ENCODE measurements at places on chromosomes 5 and 9.

DNA sequence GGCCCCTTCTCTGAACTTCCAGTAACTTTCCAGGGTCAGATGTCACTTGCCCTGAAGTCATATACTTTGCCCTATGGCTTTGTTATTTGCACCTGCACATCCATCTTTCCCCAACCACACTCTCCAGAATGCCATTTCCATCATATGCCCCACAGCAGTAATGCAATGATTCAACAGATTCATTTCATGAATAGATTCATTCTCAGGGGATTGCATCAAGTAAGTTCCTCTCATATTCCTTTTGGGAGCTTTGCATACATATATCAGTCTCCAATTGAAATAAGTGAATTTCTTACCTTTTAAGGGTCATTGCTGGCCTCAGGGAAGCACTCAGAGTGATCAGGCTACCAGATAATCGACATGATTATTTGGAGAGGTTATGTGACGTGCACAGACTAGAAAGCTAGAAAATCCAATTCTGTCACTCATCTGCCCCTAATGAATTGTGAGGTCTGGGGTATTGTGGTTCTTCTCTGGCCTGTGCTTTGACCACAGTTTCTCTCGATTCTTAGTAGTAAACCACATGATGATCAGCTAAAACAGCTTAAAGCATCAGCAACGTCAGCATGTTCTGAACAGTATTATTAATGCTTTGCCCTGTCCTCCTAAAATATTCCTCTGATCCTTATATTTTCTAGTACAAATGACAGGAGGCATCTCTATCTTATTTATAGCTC is 179.9 kb downstream of the ATPSCKMT start:
- no peak for DNase-seq

DNA sequence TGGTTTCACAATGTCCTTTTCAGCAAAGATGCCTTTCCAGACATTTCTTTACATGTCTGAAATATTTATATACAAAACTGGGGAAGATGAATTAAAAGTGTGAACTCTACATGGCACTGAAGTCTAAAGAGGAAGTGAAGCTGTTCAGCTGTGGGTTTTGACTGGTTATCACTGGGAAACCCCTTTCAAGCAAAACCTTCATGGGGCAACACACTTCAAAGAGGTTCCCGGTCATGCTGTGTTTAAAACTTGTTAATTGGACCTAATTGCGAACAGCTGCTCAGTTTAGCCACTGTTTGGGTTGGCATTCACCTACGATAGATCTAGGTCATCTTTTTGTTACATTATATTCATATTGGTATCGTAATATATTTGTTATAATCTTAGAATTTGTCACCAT is 20.0 kb upstream of the GDNF start:
- no peak for DNase-seq

DNA sequence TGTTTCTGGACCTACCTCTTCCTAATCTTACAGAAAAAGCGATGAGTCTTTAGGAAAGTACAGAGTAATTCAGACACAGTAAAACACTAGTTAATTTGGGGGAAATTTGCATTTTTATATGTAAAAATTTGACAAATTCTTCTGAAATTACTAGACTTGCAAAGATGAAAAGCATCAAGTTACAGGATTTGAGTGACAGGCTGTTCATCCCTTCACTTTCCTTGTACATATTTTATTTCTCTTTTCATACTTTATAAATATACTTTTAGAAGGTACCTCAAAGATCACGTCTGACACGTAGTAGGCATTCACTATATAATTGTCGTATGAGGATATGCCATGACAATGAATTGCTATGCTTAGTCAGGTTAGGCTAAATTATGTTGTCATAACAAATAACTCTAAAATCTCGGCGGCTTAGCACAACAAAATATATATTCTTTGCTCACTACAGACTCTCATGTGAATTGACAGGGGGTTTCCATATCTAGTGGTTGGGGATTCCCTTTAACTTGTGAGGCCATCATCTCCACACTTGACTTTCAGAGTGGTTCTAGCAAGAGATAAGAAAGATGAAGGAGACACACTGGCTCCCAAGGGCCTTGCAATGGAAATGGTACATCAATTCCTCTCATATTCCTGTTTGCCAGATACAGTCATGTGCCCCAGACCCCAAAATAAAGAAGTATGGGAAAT is 154.1 kb upstream of the TUT7 start:
- DNase-seq, result no peak

DNA sequence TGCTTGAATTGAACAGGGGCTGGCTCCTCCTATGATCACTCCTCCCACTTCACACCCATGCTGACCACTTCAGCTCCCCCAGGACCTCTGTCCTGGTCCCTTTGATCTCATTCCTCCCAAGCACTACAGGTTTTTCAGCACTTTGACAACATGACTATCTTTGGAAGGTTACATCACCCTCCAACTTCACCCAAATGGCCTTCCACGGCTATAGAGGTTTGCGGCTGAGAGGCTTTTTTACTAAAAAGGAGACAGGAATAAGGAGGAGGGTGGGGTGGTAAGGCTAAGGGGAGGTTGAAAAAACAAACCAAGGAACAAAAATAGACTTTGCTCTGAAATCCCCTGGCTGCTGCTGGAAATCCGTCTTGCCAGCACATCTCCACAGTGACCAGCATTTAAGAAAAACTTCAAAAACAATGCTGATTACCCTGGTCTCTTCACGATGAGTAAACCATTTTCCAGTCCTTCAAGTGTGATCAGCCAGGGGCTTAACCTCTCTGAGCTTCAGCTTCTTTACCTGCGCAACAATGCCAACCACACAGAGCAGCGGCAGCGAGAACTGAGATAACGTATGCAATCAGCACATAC is 102.7 kb downstream of the DPYSL3 start:
- DNase-seq, result no peak

GRCh38 chr5:39302472-39302871 is 61.8 kb downstream of the C9 start:
- DNase-seq, result no peak

- DNase-seq, result no peak
These were observed 16.6 kb upstream of the TGFBI start for GRCh38 chr5:136012041-136012804.

- no peak for DNase-seq
These were observed 3.3 kb downstream of the SLC46A2 start for GRCh38 chr9:112887381-112887780.

DNA sequence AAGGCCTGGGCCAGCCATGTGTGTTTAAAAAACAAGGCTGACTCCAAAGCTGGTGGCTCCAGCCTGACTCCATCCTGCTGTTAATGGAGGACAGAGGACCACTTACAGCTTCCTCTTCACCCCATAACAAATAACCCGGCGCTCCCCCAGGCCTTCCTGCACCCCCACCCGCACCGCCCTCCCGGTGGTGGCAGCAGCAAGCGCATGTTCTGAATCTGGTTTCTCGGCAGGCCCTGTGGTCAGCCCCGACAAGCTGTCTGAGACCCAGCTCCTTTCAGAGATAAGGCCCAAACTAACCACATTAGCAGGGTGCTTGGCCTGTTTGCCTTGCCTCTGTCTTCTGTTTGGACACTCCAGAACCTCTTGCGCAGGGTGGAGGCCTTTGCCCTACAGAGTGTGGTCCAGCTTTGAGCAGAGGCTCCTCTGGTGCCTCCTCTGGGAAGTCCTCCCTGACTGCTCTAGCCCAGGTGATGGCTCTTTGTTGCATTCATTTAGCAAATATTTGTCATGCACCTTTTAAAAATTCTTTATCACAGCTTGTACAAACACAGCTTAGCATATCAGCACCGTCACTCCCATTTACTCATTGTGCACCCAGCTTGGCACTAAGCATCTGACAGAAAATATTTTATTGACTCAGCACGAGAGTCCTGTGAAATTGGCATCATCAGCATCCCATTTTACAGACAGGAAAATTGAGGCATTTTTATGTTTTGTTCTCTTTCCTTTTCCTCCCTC is 78.4 kb downstream of the NDFIP1 start:
- DNase-seq, result no peak

DNA sequence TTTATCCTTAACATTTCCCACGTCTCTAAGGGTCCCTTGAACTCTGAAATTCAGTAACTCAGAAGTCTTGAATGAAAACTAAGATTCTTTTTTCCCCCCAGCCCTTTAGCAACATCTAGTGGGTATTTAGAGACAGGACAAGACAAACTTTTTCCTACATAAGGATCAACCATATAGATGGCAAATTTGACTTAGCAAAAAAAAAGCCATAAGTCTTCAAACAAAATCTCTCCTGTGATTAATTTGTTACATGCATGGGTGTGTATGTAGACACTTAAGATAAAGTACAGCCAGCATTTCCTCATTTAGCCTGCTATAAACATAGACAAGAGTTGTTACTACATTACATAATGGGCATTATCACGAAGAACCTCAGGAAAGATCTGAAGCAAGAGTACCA is 29.1 kb upstream of the ANKRD31 start:
- DNase-seq, result no peak

- no peak for DNase-seq
These were observed 8.4 kb downstream of the NR2F1 start for GRCh38 chr5:93591323-93591945.

GRCh38 chr9:138101444-138102234 is 224.1 kb downstream of the CACNA1B start:
- peak; percentile 9 for DNase-seq

DNA sequence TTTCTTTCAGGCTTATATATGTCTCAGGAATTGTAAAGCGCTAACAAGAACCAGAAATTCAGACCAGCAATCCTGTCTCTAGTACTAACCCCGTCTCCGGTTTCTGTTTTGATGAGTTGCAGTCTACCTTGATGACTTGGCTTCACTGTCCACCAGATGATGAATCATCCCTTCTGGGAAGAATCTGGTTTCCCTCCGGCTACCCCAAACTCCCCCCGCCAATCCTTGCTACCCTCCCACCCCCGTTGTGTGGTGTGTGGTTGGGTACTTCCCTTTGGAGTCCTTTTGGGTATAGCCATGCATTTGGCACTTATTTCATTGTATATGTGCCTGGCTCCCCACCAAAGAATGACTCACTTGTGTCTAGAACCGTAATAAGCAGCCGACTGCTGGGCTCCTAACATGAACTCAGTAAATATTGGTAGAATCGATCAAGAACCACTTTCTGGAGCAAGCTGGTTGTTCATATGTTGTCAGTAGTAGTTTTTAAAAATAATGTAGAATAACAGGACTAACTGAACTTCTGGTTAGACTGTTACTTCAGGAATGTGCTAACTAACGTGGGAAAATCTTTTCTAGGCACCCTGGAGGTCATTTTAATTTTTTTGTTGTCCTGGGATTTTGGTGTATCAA is 8.3 kb upstream of the TGFBI start:
- DNase-seq, result no peak

DNA sequence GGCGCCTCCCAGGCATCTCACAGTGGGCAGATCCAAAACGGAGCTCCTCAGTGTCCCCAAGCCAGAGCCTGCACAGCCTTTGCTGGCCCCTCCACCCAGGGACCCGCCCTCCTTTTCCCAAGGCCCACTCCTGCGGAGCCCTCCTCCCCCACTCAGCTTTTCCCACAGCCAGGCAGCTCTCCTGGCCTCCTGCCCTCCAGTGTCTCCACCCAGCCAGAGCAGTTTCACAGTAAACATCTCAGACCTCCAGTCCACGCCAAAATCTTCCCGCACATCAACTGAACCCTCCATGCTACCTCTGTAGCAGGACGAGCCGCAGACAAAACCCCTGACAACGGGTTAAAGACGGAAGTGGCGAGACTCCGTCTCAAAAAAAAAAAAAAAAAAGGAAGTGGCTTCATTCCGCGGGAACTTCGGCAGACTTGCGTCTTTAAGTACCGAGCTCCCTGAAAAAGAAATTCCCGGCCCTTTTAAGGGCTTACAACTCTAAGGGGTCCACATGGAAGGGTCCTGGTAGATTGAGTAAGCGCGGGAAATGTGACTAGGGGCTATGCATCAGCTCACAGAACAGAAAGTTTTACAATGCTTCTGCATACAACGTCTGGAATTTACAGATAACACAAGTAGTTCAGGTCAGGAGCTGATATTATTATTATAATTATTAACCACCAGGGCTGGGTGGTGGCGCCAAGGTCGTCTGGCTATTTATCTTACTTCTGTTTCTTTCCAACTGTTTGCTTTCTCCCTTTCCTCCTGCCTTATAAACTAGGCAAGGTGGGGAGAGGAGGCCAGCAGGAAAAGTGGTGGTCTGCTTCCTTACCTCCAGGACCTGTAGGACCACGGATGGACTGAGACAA is 11.4 kb upstream of the GRIN1 start:
- peak; percentile 42 for DNase-seq

GRCh38 chr5:91110686-91111085 is 272.4 kb downstream of the ARRDC3 start:
- no peak for DNase-seq

GRCh38 chr5:116810951-116811350 is 236.3 kb upstream of the SEMA6A start:
- DNase-seq, result no peak

- no peak for DNase-seq
These were observed 36.3 kb downstream of the ZNF483 start for GRCh38 chr9:111561165-111561719.

All from 8988T (cell line).